Jurkat, Clone E6-1 (cell line): ENCODE measurements at places on chromosomes 6 and 20.

DNA sequence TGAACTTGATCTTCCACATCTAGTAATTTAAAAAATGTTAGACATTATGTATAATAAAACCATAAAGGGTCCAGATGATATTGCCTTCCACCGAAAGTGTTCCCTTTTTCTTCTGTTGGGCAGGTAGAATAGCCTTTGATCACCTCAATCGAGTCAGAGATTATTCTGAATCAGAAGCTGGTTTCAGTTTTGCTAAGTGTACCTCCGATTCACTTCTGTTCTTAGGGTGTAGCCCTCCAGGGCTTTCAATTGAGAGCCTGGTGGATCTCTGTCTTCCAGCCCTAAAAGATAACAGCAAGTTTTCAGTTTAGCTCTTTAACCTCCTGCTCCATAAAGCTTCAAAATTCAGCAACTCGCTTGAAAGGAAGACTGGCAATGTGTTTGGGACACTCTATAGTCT, 21.1 kb upstream of the AIG1 start:
- no peak for DNase-seq

GRCh38 chr20:32135983-32136515, 26.5 kb downstream of the TM9SF4 start:
- no peak for DNase-seq

- peak; percentile 73 for DNase-seq
These were observed 115.1 kb downstream of the JAG1 start for GRCh38 chr20:10558635-10559187.

- DNase-seq: no peak
These were observed 356.3 kb upstream of the IRAK1BP1 start for GRCh38 chr6:78511009-78511408.
